ENCODE measurements at places on chromosomes 3 and 15.
A peak's percentile ranks its signal among the peaks of the same experiment; 100 is the strongest.

DNA sequence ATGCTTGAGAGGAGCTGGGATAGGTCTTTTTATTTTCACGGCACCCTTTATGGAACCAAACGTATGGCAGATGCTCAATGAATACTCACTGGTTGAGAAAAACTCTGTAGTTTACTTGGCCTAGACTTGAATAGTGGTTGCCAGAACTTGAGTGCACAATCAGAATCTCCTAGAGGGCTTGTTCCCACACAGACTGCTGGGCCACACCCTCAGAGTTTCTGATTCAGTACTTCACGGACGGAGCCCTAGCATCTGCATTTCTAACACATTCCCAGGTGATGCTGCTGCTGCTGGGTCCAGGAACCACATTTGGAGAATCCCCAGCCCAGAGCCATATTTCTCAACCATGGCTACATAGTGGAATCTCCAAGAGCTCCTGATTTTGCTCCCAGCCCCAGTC, 24.6 kb downstream of the CA12 start:
- no peak for DNase-seq

DNA sequence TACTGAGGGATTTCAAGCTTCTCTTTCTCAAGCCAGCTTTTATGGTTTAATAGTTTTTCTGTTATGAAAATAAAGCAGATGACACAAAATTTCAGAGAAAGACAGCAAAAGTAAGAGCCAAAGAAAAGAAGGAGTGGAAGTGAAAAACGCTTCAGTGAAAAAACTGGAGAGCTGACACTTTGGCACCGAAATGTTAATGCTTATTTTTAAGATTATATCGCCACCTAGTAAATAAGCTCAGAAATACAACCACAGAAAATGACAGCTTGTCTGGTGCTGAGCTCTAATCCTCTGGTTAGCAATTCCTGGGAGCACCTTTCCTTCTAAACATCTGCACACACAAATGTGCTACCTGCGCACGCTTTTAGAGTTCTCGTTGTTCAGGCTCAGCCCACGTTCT, 101.6 kb downstream of the ZPLD1 start:
- peak; percentile 34 for DNase-seq

- DNase-seq, result peak; percentile 91
These were observed 105.8 kb upstream of the RASGRP1 start for GRCh38 chr15:38670128-38671005.

- DNase-seq, result no peak
These were observed 28.5 kb downstream of the KLHL25 start for GRCh38 chr15:85766001-85766831.

All from CD4-positive, alpha-beta T cell treated with Interleukin-4 for 1 hour (primary cell).